ENCODE measurements at places on chromosomes 4 and X. TPM values are rescaled to one million over a fixed set of nuclear protein-coding genes. Genes with fewer than 3 reads are reported as not detected.

GRCh38 chrX:129678614-129679195, 23.9 kb upstream of the APLN start:
- no peak for DNase-seq

MAGEB1 gene
- polyA plus RNA-seq, result not detected

MAGEB6B gene
- polyA plus RNA-seq, result not detected

BCLAF3 gene
- 14.8 TPM for polyA plus RNA-seq

LINC00632 gene
- polyA plus RNA-seq, result 9.9 TPM

Measured in renal pelvis (tissue), 12 donors.